HS-5 (cell line): ENCODE measurements at places on chromosomes 1 and 21.
A peak's percentile ranks its signal among the peaks of the same experiment; 100 is the strongest.

DNA sequence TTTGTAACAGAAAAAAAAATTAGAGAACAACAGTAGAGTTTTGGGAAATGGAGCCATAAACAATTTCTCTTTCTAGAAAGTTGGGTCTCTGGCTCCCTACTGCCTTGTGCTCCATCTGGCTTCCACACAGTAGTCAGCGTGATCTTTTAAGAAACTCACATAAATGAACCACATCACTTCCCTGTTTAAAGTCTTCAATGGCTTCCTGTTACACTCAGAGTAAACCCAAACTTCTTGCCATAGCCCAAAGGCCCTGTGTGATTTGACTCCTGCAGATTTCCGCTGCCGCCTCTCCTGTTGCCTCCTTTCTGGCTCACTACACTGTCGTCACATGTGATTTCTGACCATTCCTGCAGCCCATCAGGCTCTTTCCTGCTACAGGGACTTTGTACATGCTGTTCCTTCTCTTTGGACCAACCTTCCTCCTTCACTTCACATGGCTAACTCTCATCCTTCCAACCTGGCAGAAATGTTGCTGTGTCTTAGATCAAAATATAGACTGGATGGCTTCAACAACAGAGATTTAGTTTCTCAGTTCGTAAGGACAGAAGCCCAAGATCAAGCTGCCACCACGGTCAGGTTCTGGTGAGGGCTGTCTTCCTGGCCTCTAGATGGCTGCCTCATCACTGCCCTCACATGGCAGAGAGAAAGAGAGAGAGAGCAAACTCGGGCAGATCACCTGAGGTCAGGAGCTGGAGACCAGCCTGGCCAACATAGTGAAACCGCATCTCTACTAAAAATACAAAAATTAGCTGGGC is 34.0 kb downstream of the OPRD1 start:
- no peak for DNase-seq

DNA sequence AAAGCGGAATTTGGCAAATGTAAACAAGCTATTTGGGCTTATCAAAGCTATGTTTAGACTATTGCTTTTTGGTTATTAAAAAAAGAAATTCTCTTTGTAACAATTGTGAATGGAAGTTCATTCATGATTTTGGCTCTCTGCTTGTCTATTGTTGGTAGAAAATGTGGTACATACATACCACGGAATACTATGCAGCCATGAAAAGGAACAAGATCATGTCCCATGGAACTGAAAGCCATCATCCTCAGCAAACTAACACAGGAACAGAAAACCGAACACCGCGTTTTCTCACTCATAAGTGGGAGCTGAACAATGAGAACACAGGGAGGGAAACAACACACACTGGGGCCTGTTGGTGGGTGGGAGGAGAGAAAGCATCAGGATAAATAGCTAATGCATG is 465.4 kb downstream of the SETD4 start:
- DNase-seq: no peak

GRCh38 chr21:42198929-42199867 is 19.7 kb upstream of the ABCG1 start:
- peak; percentile 64 for DNase-seq

DNA sequence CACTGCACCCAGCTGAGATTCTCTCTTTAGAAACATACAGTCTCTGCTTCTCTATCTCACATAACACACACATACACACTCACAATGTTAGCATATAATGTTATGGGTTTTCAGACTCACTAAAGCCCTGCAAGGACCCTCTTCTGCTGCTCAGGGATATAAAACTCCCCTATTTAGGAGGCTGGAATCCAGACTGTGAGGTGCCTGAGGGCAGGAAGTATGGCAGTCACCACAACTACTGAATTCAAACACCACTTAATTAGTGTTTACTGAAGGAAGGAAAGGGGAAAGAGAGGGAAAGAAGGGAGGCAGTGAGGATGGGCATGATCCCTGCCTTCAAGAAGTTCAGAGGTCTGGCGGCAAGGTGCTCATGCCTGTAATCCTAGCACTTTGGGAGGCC is 7.8 kb upstream of the CDK18 start:
- DNase-seq: no peak

GRCh38 chr1:175188936-175189335 is 3.6 kb downstream of the KIAA0040 start:
- no peak for DNase-seq

GRCh38 chr1:111582016-111582415 is 37.6 kb upstream of the RAP1A start:
- no peak for DNase-seq

DNA sequence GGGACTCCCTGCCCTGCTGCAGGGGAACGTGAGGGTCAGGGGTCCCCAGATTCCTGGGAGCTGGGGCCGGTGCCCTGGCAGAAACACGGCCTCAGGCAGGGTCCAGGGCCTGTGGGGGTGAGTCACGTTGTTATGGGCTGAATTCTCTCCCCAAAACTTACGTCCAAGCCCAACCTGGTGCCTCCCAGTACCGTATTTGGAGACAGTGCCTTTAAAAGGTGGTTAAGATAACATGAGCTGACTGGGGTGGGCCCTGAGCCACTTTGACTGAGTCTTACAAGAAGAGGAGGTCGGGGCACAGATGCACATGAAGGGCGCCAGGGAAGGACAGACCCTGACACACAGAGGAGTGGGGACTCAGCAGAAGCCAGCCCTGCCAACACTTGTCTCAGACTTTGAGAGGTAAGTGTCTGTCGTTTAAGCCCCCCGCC is 99.9 kb downstream of the WDR4 start:
- DNase-seq: no peak
